ENCODE measurements at places on chromosomes 2 and 18. TPM values are rescaled to one million over a fixed set of nuclear protein-coding genes. Genes with fewer than 3 reads are reported as not detected.

DNA sequence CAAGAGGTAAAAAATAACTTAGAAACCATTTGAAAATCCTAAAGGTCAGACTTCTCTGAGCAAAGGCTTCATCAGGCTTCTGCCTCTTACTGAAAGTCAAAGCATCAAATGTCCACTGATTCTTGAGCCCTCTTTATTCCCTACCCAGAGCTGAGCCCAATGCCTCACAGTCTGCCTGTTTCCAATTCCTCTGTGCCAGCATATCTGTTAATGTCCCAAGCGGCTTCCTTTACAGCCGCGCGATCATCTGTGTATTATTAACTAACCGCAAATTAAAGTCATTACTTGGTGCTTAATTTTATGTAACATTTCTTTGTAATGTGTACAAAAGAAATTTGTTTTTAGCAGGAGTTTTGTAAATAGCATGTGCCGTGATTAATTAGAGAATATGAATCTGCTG, 418.8 kb upstream of the HNRNPA3 start:
- DNase-seq: no peak

DNA sequence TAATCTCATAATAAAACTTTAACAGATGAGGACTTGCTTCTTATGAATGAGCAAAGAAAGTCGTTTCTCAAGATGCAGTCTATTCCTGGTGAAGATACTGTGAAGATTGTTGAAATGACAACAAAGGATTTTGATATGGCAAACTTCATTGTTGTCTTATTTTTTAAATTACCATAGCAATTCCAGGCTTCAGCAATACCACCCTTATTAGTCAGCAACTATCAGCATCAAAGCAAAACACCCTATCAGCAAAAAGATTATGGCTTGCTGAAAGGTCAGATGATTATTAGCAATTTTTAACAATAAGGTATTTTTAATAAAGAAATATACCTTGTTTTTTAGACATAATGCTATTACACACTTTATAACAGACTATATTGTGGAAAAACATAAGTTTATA, 88.3 kb downstream of the COL5A2 start:
- no peak for DNase-seq

DNA sequence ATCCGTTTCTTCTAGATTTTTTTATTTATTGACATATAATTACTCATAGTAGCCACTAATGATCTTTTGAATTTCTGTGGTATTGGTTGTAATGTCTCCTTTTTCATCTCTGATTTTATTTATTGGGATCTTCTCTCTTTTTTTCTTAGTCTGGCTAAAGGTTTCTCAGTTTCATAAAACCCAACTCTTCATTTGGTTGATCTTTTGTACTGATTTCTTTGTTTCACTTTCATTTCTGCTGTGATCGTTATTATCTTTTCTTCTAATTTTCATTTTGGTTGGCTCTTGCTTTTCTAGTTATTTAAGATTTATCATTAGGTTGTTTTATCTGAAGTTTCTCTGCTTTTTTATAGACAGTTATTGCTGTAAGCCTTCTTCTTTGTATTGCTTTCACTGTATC, 463.6 kb upstream of the CRIM1 start:
- no peak for DNase-seq

- no peak for DNase-seq
Observed at GRCh38 chr2:62114564-62114963, 81.4 kb upstream of the B3GNT2 start.

DNA sequence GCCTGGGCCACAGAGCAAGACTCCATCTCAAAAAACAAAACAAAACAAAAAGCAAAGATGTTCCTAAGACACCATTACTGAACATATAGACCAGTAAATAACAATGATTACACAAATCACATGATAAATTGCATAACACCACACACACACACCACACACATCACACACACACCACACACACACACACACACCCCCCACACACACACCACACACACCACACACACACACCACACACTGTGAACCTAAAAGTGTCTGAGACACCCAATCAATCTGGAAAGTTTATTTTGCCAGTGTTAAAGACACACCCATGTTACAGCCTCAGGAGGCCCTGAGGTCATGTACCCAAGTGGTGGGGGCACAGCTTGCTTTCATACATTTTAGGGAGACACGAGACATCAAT, 62.6 kb upstream of the ASAP2 start:
- no peak for DNase-seq

GRCh38 chr2:10770956-10771750, 41.4 kb downstream of the PDIA6 start:
- no peak for DNase-seq

DNA sequence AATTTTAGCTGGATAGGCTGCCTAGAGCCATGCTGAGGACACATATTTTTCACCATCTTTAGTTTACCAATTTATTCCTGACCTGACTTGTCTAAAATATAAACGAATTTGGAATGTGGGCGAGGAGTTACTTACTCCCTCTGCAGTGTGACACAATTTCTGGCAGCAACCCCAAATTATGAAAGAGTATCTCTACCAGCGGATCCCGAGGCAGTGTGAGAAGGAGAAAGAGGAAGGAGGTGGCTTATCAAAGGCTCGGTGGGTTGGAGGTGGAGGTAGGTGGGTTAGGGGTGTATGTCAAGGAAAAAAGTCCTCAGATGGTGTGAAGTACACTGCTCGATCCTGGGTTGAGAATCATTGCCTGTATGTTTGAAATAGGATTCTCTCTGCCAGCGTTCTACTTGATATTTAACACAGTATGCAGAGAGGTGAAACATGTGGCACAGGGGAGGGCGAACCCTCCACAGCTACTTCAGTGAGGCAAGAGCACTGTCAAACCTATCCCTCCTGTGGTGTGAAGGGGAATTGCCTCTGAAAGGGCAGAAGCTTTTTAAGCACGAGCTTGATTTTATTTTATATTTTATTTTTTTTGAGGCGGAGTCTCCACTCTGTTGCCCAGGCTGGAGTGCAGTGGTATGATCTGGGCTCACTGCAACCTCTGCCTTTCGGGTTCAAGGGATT, 76.0 kb downstream of the RFTN2 start:
- no peak for DNase-seq

GRCh38 chr2:46850742-46851141, 64.9 kb downstream of the MCFD2 start:
- peak; percentile 59 for DNase-seq

DNA sequence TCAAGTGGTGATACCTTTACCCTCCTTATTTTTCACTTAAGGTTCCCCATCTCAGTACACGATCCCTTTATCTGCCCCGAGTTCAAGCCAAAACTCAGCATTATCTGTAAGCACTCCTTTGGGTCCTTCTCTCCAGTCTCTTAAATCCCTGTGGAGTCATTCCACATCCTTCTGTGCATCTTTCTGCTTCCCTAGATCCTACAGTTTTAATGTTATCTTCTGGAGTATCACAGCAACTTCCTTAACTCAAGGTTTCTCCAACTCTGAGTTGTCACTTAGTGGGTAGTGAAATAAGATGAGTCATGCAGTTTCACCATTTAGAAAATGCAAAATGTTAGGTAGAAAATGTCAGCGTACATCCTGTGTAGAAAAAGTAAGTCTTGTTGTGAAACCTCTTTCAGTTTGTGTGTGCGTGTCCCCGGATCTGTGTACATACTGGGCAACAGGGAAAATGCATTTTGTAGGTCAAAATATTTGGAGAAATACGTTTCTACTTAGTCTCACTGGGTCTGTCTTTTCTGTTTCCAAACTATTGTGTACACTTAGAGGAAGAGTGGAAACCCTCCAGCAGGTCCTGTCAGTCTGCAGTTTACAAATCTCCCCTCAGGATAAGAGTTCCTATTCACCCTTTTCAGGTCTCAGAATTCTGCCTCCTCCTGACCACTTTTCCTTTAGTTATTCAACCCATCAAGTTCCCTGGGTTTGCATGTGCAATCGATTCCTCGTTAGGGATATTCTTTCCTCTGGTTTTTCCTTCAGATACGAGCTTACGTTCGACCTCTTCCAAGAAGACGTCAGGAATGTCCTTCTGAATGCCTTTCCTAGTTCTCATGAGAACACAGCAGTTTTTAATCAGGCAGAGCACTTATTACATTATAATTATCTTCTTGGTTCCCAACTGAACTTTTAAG, 154.8 kb downstream of the TGIF1 start:
- DNase-seq: no peak

DNA sequence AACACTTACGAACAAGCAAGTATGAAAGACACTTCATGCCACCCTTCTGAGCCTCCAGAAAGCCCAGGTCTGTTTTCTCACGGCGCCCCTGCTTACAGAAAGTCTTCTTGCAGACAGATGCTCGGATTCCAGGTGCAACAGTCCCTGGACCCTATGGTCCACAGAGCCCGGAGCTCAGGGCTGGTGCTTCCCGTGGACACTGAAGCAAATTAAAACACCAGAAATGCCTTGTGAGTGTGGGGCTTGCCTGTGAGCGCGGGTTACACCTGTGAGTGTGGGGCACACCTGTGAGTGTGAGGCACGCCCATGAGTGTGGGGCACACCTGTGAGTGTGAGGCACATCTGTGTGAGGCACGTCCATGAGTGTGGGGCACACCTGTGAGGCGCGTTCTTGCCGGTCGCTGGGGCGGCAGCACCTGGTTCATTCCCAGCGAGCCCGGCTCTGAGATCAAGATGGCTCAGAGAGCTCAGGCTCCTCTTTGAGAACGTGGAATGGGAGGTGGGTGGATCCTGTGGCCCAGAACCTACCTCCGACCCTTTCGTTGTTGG, 205.2 kb upstream of the TPO start:
- no peak for DNase-seq

DNA sequence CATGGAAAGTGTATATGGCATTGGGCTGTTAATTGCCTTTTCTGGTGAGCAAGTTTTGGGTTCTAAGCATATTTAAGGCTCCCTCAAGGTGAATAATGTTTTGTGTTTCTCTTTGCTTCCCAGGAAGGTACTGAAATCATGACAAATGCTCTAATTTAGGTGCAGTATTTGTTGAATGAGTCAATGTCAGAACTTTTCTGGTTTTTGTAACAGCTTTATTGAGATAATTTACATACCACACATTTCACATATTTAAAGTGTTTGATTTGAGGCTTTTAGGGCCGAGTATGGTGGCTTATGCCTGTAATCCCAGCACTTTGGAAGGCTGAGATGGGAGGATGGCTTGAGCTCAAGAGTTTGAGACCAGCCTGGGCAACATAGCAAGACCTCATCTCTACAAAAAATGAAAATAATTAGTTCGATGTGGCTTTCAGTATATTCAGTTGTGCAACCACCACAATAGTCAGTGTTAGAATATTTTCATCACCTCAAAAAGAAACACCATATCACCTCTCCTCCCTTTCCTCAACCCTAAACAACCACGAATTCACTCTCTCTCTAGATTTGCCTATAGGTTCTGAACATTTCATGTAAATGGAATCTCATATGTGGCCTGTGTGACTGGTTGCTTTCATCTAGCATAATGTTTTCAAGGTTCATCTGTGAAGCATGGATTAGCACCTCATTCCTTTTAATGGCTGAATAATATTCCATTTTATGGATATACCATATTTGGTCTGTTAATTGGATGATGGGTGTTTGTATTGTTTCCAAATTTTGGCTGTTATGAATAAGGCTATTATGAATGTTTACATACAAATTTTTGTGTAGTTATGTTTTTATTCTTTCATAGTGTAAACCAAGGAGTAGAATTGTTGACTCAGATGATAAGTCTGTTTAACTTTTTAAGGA, 54.9 kb downstream of the MGAT5 start:
- no peak for DNase-seq

DNA sequence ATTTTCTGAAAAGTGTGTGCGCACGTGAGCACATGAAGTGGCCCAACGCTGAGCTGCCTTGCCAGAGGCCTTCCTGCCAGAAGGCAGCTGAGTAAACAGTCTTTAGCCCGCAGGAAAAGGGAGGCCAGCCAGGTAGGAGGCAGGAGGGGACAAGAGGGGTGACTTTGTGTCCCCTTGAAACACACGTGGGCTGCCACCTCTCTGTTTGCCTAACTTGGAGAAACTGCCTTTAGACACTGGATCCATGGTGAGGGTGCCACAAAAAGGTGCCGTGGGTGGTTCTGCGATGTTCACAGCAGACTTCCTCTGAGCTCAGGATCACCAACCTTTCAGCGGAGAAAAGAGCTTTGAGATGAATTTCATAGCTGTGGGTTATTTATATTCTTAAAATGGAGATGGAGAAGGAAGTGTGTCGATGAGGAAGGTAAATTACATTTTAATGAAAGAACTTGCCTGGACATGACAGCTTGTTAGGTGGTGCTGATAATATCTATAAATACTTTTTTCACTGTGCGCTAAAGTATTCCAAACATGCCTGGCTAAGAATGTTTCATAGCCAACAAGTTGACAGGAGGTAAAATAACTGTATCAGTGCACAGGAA, 36.6 kb upstream of the ASB1 start:
- no peak for DNase-seq

DNA sequence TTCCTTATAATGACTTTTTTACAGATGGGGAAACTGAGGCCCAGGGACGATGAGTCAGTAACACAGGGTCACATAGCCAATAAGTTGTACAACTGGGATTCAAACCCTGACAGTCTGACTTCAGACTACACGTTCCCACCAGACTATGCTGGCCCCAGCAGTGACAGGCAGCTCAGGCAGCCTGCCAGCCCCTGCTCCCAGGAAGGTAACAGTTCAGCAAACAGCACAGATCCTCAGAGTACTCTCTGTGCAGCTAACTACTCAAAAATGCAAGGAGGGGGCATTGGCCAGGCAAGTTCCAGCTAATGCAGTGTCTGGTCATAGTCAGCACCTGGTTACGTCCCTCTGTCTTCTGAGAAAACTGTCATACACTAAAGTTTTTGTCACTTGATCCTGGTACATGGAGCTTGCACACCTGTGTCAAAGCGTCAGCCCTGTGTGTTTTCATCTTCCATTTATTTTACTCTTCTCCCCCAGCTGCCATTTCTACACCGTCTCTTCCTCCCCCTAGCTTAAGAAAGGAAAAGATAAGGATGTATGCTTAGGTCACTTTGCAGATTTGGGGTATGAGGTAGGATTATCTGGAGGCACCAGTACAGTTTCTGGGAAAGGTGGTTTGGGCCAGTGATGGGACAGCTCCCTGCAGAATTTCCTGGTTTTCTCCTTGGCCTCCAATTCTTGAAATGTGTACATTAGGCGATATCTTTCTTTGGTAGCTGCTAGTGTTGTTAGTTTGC, 4.5 kb downstream of the SMARCAL1 start:
- DNase-seq: no peak

DNA sequence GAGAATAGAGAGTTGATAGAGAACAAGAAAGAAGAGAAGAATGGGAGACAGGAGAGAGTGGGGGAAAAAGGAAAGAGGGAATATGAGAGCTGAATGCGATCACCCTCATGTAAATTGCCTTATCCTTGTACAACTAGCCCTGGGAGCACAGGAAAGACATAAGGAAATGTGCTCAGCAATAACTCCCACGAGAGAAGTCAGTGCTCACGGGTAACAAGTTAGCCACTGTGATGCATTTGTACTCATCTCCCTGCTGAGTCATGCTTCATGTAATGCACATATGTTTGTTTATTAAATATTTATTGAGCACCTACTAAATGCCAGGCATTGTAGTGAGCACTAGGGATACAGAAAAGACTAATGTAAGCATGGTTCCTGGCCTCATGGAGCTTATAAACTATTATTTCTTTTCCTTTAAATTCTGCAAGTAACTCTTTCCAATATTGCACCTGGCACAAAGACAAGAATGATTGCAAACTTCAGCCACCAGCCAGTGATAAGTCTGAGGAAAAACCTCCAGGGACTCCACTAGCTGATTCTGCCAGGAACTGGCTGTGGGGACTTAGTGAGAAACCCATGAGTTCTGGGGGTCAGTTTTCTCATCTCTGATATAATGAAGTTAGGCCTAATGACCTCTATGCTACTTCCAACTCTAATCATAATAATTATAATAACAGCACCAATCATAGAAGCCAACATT, 124.1 kb downstream of the LNPK start:
- no peak for DNase-seq

Gene TMEM37
- total RNA-seq: 8.8 TPM

Gene ARHGAP28
- total RNA-seq: 7.3 TPM

Gene CRYGC
- total RNA-seq: not detected

Gene FER1L5
- 0.98 TPM for total RNA-seq

Gene UCN
- total RNA-seq: 8.8 TPM

Gene CIB4
- total RNA-seq: not detected

Gene ANKRD62
- not detected for total RNA-seq

Measured in breast epithelium (tissue), 4 donors.